ENCODE measurements at places on chromosomes 13 and 19.
A peak's percentile ranks its signal among the peaks of the same experiment; 100 is the strongest.

DNA sequence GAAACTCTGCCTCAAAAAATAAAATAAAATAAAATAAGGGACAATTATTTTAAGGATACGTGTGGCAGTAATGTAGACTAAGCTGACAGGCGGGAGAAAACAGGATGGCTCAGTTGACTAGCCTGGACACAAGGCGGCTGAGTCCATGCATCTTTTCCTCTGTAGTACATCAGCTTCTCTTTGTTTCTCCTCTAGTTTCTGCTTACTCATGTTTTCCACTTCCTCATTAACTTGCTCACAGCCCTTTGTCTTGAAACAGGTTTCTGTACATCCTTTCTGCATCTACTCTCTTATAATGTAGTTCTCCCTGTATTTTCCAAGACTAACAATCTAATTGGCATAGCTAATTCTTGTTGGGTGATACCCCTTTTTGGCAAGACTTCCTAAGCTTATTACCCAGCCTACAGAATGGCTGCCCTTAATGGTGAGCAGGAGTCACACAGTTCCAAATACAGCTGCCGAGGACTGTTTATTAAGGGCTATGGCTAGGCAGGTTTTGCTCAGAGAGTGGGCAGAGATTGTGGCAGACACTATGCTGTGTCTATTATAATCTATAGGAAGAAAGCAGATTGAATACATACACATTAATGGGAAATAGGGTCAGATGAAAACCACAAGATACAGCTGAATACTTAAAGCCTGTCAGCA is 58.7 kb upstream of the KLF5 start:
- DNase-seq: no peak

DNA sequence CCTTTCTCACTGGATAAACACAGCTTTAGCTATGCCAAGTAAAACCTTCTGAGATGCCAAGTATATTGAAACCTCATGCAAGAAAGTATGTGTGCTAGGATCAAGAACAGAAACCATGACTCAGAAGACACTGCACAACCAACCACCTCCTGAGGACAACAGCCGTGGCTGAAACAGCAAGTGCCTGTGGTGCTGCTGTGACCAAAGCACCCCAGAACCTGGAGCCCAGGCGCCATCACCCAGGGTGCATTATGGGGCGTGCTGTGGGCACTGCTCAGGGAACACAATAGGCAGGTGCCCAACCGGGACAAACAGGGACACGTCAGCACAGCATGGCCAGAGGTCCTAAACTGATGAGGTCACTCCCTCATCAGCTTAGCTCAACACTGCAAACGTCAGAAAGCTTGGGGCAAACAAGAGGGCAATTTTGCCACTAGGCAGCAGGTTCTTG is 101.3 kb upstream of the SLC15A1 start:
- no peak for DNase-seq

DNA sequence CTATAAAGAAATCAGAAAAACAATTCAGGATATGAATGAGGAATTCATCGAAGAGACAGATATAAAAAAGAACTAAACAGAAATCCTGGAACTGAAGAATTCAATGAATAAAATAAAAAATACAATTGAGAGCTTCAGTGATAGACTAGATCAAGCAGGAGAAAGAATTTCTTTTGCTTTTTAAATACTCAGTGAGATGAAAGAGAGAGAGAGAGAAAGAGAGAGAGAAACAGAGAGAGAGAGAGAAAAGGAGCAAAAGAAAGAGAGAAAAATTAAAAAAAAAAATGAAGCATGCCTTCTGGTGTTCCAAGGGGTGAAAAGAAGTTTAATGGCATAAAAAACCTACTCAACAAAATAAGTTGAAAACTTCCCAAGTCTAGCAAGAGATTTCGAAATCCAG is 22.0 kb upstream of the SLC7A9 start:
- DNase-seq: no peak

DNA sequence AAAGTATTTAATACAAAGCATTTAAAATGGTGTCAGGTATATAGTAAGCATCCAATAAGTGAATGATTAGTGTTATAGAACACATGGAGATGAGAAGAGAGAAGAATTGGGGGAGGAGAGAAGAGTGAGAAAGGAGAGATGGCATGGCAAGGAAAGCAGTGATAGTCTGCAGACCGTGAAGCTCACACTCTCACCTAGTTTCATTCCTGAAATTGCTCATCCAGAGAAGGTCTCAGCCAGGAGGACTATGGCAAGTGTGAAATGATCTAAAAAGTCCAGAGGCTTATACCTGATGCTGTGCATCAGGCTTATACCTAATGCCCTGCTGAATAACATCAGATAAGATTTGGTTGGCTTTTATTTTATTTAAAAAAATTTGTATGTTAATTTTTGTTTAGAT is 351.6 kb upstream of the KLF12 start:
- DNase-seq: no peak

GRCh38 chr13:23488442-23488841 is 54.9 kb upstream of the SACS start:
- DNase-seq: peak; percentile 96

DNA sequence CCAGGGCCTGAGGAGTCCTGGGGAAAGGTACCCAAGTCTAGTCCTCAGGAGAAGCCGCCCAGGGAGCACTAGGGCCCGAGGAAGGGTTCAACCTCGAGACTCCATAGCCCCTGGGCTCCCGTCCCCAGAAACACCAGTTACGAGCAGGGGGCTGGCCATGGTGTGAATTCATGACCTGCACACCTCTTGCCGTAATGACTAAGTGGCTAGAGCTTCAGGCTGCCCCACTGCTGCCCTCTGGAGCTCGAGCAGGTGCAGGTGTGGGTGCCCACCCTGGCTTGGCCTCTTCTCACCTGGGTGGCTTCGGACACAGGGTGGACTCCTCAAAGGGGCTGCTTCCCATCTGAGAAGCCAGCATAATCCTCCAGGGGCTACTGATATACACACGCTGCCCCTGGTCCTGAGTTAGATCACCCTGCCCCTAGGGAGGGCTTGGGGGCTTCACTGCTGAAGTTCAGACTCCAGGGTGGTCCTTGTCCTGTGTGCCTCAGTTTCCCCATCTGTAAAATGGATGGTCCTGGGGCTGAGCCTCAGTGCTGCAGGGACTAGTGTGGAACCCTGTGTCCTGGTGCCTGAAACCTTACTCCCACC is 13.6 kb downstream of the SPC24 start:
- no peak for DNase-seq

- peak; percentile 68 for DNase-seq
Observed at GRCh38 chr19:55454787-55455243, 6.6 kb downstream of the ISOC2 start.

DNA sequence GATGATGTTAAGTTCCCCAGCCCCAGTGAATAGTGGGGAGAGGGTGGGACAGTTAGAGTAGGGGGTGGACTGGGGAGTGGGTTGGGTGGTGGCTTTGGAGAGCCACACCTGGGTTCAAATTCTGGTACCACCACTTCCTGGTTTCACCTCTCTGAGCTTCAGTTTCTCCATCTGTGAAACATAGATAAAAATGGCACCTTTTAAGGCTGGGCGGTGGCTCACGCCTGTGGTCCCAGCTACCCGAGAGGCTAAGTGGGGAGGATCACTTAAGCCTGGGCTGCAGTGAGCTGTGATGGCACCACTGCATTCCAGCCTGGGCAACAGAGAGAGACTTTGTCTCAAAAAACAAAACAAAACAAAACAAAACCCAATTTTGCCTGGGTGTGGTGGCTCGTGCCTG is 5.9 kb downstream of the VAV1 start:
- DNase-seq: no peak

DNA sequence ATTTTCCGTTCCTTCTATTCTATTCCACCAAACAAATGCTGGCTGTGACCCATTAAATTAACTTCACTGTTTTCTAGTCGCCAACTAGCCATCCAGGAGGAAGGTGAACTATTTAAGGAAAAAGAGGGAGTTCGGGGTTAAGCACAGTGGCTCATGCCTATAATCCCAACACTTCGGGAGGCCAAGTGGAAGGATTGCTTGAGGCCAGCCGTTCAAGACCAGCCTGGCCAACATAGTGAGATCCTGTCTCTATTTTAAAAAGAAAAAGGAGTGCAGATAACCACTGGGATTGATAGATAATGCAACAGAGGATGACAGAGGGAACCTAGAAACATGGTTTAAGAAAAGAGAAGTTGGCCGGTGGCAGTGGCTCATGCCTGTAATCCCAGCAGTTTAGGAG is 44.7 kb downstream of the SPTBN4 start:
- no peak for DNase-seq

DNA sequence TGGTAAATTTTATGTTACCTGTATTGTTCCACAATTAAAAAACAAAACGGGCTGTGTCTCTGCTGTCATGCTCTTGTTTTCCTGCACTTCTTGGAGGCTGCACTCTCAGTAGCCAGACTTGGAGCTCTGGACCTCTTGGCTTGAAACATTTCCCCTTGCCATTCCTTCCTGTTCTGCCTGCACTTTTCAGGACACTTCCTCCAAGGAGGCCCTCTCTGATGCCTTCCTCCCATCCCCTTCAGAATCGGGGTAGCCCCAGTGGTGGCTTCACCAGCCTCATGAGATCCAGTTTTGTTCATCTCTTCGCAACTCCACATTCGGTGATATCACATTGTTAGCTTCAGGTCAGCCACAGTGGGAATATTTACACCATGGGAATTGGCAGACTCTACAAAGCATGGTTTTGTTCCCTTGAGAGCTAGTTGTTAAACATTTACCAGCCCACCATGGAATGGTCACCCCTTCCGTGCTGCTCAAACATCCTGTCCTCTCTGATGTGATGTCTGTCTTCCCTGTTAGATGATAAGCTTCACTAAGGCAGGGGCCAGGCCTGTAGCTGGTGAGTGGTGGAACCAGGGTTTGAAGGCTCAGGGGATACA is 40.2 kb upstream of the PEG3 start:
- DNase-seq: no peak

- no peak for DNase-seq
Observed at GRCh38 chr13:28346154-28346553, 148.8 kb downstream of the FLT1 start.

- no peak for DNase-seq
Observed at GRCh38 chr13:98483601-98484288, 93.2 kb downstream of the STK24 start.

- no peak for DNase-seq
Observed at GRCh38 chr13:24145240-24145639, 15.3 kb upstream of the SPATA13 start.

GRCh38 chr13:25046985-25047511 is 48.9 kb upstream of the PABPC3 start:
- no peak for DNase-seq

DNA sequence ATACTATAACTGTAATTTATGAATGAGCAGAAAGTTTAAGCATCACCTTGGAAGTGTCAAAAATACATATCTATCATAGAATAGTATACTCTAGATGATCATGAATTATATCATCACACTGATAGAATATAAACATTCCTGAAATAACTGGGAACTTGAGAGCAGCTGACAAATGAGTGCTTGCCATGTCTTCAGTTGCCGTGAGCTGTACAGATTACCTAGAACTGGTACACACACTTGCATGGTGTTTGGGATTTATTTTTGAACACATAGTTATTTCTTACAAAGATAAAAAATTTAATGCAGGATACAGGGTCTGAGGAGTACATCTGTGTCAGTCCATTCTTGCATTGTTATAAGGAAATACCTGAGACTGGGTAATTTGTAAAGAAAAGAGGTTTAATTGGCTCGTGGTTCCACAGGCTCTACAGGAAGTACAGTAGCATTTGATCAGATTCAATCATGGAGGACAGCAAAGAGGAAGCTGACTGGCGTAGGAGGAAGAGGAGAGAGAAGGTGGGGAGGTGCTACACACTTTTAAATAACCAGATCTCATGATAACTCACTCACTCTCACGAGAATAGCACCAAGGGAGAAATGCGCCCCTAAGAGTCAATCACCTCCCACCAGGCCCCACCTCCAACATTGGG is 60.4 kb upstream of the MBNL2 start:
- DNase-seq: no peak

DNA sequence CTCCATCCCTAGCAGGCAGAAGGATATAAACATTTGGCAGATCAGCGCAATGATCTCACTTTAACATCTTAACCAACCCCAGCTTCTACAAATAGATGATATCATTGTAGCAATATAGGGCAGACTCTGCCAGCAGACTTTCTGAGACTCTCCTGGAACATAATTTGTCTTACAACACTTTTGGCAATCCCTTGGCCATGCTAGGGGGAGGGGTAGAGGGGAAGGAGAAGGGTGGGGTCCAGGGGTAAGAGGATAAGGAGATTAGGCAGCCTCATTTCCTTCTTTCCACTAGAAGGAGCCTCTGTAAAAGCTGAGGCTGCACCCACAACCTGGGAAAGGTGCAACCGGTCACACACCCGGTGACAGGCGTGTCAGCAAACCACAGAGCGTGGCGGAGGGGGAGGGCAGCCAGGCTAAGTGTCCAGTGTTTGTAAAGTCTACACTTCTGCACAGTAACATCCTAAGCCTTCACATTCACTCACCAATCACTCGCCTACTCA is 8.7 kb upstream of the UBAC2 start:
- peak; percentile 25 for DNase-seq

Data from SHP77 (cell line).